ENCODE measurements at places on chromosomes 13 and 19. TPM values are rescaled to one million over a fixed set of nuclear protein-coding genes. Genes with fewer than 3 reads are reported as not detected.

Gene CLIP3
- 30.8 TPM for total RNA-seq

Gene GZMM
- total RNA-seq = not detected

Gene FCGBP
- 1.2 TPM for total RNA-seq

Gene KLC3
- under 0.01 TPM for total RNA-seq

Gene CEACAM4
- total RNA-seq = not detected

Gene SHISA7
- total RNA-seq = not detected

Gene ZNF443
- 2.0 TPM for total RNA-seq

Gene NCLN
- total RNA-seq = 50.0 TPM

Gene IGSF23
- 0.17 TPM for total RNA-seq

Gene SOX21
- total RNA-seq = not detected

Gene TMEM86B
- 2.3 TPM for total RNA-seq

Gene ZNF552
- 6.8 TPM for total RNA-seq

Gene CDX2
- total RNA-seq = not detected

Gene ZNF763
- total RNA-seq = 2.2 TPM

Gene KLK15
- total RNA-seq = not detected

Gene CD79A
- not detected for total RNA-seq

Gene GPC5
- total RNA-seq = not detected

Gene DAND5
- total RNA-seq = not detected

Gene PNMA8A
- total RNA-seq = 2.5 TPM

Gene CLEC11A
- 64.9 TPM for total RNA-seq

Gene ICAM1
- total RNA-seq = 15.9 TPM

All from smooth muscle cell of trachea (primary cell).